ENCODE measurements at places on chromosomes 13 and 19.

GRCh38 chr13:98917116-98917515 is 60.7 kb downstream of the DOCK9 start:
- DNase-seq = no peak

DNA sequence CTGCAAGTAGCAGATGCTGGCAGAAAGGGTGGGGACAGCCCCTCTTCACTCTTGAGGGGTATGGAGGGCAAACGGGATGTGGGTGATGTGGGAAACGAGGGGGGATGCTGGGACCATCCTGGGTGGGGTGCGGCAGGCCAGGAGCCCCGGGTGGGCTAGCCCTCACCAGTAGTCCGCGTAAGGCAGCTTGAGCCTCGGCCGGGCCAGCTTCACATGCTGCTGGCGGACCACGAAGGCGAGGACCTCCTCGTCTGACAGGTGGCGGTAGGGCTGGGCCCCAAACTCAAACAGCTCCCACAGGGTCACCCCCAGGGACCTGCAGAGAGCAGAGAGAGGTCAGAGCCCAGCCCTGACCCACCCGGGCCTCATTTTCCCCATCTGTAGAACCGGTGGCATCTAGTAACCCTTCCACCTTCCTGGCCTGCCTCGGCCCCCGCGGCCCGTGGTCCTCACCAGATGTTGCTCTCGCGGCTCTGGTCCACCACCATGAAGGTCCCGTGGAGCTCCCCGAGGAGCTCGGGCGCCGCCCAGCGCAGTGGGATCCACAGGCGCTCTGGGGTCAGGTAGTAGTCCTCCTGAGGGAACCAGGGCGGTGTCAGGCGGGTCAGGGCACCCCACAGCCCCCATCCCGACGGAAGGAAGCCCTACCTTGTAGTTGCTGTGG is 10.7 kb downstream of the LMTK3 start:
- DNase-seq = no peak

- no peak for DNase-seq
These were observed 213.3 kb upstream of the HTR2A start for GRCh38 chr13:47110141-47110540.

DNA sequence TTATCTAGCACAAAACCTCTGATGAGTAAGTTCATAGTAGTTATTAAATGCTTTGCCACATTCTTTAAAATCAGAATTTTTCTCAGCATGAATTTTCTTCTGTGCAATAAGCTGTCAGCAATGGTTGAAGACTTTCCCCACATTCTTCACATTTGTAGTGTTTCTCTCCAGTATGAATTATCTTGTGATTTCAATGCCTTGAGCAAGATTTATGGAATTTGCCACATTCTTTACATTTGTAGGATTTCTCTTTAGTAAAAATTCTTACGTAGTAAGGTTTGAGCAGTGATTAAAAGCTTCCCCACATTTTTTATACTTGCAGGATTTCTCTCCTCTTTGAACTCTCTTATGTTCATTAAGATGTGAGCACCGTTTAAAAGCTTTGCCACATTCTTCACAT is 33.6 kb downstream of the ZNF682 start:
- no peak for DNase-seq

GRCh38 chr13:111058796-111059506 is 56.2 kb upstream of the ARHGEF7 start:
- DNase-seq = no peak

DNA sequence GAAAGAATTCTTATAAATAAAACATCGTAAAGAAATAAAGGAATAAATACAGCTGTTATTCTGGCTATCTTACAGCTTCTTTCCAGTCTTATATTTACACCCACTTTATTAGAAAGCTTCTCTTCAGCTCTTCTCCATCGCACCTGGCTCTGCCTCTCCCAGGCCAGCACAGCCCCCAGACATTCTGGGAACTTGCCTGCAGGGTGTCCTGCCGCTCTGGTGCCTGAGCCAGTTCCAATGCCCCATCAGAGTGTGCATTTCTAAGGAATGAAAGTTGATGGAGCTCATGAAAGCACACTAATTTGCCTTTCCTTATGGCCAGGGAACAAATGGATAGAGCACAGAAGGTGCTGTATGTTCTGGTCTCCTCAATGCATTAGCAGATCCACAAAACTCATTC is 68.7 kb downstream of the MIPEP start:
- DNase-seq = no peak

DNA sequence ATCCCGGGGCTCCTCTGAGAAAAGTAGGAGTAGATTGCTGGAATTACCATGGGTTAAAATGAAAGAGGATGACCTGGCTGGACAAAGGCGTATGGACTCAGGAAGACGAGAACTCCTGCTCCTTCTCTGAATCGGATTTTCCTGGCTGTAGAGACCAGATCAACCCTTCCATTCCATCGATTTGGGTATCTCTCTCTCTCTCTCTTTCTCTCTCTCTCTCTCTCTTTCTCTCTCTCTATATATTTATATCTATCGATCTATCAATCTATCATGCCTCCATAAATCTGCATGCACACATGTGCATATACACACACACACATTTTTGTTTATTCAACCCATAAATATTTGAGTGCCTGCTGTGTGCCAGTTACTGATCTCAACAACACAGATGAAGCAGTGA is 234.9 kb downstream of the LMO7 start:
- DNase-seq = no peak

DNA sequence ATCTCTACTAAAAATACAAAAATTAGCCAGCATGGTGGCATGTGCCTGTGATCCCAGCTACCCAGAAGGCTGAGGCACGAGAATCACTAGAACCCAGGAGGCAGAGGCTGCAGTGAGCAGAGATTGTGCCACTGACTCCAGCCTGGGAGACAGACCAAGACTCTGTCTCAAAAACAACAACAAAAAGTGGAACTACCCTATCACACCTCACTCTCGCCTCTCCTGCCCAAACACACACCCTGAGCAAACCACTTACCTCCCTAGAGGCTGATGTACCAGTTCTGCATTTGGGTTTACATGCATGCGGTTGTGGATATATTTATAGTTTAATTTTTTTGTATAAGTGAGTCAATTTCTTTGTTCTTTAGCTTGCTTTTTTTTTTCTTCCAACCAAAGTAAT is 7.7 kb upstream of the PTOV1 start:
- no peak for DNase-seq

GRCh38 chr19:33621811-33622504 is at the start of gene CHST8:
TSS of gene CHST8 (plus strand) at chr19:33621953. CDS start at chr19:33689262, 67,309 bp downstream.
- no peak for DNase-seq

GRCh38 chr13:27341616-27342015 is 71.0 kb downstream of the RASL11A start:
- no peak for DNase-seq

- DNase-seq = no peak
These were observed 643.9 kb upstream of the SGCG start for GRCh38 chr13:22536851-22537250.

GRCh38 chr19:38877781-38878574 is at the start of gene RINL:
TSS of gene RINL (minus strand) at chr19:38878275. CDS start at chr19:38876742, 1,533 bp downstream.
- DNase-seq = peak; percentile 81

GRCh38 chr13:99895444-99896368 is 75.9 kb downstream of the ZIC5 start:
- DNase-seq = peak; percentile 50

GRCh38 chr19:15313649-15314279 is 18.6 kb downstream of the BRD4 start:
- no peak for DNase-seq

- no peak for DNase-seq
These were observed 858 bp upstream of the USP12 start for GRCh38 chr13:27172495-27172842.

DNA sequence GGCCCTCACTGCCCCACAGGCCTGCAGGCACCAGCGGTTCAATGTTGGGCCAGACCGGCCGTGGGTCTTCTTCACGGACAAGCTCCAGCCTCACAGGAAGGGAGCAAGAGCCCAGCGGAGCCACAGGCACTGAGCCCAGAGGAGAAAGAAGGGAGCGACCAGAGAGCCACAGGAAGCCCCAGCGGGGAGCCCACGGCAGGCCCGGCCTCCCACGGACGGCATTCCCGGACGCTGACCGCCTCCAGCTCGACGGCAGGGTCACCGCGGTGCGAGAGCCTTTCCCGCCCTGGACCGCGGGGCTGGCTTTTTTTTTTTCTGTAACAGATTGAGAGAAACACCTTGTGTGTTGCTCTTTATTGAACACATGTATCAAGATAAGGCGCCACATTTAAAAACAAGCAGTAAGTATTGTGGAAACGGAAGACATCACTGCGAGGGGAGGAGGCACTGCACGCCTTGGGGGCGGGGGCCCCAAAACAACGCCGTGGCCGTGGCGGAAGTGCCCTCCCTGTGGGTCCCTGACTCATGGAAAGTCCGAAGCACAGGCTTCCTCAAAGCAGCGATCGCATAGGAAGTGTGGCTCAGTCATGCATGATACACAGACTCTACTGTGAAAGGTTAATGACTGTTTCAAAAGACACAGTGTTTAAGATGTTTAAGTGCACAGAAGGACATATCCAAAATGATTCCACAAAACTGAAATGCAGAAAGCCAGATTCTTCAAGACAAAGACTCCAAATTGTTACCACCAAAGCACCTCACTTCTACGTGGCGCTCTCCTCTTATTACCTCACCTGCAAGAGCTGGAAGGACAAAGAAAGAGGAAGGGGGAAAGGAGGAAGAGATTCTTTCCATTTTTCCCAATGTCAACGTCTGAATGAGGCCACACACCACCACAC is 3.5 kb downstream of the RASA3 start:
- DNase-seq = peak; percentile 91

- no peak for DNase-seq
These were observed 3.3 kb downstream of the FCER2 start for GRCh38 chr19:7698583-7698982.

GRCh38 chr13:29922896-29923295 is 72.5 kb upstream of the UBL3 start:
- no peak for DNase-seq

GRCh38 chr19:50460161-50460765 is 16.0 kb upstream of the EMC10 start:
- DNase-seq = peak; percentile 41

DNA sequence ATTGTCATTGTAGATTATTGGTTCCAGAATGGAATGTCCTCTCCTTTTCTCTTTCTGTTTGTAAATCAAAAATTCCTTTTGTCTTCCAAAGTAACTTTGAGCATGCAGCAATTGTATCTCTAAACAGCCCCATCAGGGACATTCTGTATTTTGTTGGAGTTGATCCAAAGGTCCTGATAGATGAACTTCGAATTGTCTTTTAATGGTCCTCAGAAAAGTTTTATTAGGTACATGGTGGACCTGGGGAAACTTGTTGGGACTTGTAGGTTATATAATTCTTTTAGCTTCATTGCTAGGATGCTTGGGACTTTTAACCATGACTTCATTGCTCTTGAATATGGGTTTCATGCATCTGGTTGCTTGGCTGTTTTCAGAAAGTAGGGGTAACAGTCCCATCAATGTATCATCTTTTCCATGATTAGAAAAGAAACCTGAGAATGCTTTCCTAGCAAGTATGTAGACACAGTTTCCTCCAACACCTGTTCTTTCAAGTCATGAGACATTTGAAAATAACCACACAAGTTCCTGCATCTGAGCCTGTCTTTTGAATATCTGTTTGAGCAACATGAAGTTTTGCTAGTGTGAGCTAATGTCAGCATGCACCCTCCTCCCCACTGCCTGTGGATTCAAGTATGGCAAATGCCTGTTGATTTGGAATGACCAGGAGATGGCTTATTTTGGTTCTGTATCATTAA is 413.1 kb downstream of the KCNRG start:
- DNase-seq = no peak

GRCh38 chr19:1141944-1142343 is 32.1 kb downstream of the SBNO2 start:
- DNase-seq = no peak

DNA sequence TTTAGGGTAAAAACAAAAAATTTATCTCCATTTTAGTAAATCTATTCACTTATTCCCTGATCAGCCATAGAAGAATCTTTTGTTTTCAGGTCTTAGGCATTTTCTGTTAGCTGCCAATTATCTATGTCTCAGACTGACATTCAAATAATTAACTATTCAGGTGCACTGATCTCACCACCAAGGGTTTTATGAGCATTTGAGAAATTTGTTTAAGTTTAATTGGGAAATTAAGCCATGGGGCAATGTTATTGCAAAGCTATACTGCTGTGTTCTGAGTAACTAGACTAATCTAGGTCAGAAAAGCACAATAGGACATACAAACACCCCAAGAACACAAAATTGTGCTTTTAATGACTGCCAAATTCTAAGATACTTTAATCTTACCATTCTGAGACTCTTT is 210.7 kb upstream of the EDNRB start:
- DNase-seq = no peak

DNA sequence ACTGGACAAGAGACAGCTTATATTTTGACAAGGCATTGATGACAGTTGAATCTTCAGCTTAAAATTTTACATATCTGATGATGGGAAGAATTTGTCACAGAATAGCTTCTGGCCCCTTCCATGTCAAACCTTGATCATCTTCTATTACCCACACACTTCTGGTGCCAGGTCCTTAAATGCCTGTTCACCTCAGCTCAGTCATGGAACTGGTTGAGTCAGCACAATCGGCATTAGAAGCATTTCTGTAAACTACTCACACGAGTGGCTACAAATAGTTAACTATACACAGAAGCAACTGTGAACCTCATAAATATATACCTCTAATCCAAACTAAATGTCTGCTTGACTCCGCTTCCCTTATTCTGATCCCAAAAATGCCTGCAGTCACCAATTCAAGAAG is 161.2 kb downstream of the FOXO1 start:
- no peak for DNase-seq

GRCh38 chr19:39843919-39844793 is 2.0 kb downstream of the FBL start:
- no peak for DNase-seq

- peak; percentile 52 for DNase-seq
These were observed at the start of gene DOCK6 for GRCh38 chr19:11261971-11262839. TSS of gene DOCK6 (minus strand) at chr19:11262524. CDS start at chr19:11262440, 84 bp downstream.

DNA sequence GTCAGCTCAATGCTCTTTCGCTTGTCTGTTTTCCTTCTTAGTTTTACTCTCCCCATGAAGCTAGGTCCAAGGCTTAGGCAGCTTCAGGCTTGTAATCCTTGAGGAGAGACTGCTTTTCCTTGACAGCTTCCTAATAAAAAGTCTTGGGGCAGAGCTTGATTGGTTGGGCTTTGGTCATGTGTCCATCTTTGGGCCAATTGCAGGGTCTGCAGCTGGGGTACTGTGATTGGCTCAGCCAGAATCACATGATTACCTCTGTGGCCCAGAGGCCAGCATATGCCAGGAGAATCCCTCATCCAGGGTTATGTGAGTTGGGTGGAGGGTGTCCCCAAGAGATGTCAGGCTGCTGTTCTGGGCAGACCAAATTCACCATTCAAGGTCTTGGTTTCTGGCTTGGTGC is 8.1 kb downstream of the KLK1 start:
- no peak for DNase-seq

GRCh38 chr13:99827011-99827772 is 144.4 kb downstream of the ZIC5 start:
- DNase-seq = no peak

DNA sequence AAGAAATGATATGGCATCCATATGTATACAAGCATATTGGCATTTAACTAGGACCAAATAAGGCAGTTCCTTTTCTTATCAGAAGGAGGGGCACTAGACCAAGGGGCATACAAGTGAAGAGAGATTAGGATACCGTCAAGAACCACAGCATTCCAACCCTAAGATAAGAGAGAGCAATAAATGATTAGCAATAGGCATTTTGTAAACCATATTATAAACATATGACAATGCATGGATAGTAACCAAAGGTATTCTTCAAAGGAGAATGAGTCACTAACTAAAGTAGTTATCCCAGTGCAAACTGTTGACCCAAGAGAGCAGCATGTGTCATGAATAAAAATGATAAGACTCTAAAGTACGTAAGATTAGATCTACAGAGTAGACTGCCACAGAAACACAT is 500.9 kb upstream of the HTR2A start:
- no peak for DNase-seq

- no peak for DNase-seq
These were observed 56.4 kb upstream of the MRI1 start for GRCh38 chr19:13707915-13708314.

- no peak for DNase-seq
These were observed 1.5 kb upstream of the UPF3A start for GRCh38 chr13:114279758-114280355.

All from activated T-cell treated with anti-CD3 and anti-CD28 coated beads, Interleukin-2, amount 50 U/mL, for 24 hours (primary cell).